ENCODE measurements at places on chromosomes 4 and X.

GRCh38 chrX:108537005-108537404 is 97.4 kb downstream of the COL4A5 start:
- DNase-seq = no peak

DNA sequence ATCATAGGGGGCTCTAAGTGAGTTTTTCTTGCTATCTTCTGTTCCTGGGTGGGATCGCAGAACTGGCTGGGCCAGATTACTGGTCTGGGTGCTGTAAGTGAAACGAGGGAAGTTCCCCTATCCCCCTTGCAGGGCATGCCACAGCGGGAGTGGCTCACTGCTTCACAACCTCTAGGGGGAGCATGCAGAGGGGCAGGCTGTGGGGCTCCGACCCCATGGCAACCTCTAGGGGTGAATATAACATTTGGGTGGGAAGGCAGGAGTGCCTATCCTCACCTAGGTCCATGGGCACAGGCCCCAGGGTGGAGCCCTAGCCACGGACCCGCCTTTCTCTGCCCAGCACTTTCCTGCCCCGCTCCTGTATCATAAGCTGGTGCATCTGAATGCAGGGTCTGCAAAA is 1.7 kb upstream of the RRAGB start:
- no peak for DNase-seq

DNA sequence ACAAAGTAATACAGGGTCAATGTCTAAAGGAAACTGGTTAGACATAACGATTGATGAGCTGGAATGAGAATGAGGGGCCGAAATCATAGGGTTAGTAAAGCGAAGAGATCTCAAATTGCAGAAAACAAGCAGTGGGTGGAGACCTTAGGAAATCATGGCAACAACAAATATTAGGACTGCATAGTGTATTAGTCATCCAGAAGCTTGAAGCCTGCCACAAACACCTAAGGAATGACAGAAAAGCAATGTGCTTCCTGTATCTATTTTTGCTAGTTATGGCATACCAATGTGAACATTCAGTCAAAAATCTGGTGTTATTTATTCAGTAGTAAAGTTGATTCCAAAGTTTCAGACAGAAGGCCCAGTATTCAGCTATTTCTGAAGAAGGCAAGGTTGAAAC is 410.9 kb upstream of the CT83 start:
- DNase-seq = no peak

GRCh38 chr4:1778642-1779392 is 14.3 kb upstream of the FGFR3 start:
- no peak for DNase-seq

DNA sequence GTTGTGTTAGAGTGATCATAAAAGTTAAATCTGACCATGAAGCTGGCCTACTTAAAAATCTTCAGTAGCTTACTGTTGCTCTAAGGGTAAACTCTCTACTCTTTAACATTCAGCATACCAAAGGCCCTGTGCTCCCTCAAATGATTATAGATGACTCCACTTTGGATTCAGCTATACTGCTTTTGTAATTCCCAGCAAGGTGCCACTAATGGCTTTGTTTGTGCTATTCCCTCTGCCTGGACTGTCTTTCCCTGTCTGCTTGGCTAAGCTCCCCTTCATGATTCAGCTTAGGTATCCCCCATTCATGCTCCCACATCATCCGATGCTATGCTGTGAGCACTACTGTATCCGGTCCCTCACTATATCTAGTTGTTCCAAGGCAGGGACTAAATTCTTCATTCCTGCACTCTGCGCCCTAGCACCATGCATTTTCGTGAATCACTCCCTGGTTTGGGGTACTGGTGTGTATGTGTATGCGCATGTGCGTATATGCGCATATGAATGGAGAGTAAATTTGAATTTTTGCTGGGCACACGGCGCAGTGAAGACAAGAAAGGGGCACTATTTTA is 453 bp upstream of the PBDC1 start:
- no peak for DNase-seq

GRCh38 chrX:118459494-118459893 is 36.1 kb upstream of the DOCK11 start:
- DNase-seq = no peak

DNA sequence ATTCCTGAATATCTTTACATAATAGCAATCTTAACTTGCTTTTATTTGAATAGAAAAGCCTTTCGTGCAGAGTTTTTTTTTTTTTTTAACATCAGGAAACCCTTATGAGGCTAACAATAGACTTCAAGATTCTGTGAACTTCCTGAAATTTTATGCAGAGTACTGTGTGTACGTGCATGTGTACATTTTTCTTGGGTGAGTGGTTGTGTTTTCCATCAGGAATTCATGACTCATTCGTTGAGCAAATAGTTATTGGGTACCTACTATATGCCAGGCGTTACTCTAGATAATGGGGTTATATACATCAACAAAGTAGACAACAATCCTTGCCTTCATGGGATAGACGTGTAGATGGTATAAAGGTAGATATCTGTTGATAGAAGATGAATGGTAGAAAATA is 59.1 kb downstream of the MRPL1 start:
- no peak for DNase-seq

DNA sequence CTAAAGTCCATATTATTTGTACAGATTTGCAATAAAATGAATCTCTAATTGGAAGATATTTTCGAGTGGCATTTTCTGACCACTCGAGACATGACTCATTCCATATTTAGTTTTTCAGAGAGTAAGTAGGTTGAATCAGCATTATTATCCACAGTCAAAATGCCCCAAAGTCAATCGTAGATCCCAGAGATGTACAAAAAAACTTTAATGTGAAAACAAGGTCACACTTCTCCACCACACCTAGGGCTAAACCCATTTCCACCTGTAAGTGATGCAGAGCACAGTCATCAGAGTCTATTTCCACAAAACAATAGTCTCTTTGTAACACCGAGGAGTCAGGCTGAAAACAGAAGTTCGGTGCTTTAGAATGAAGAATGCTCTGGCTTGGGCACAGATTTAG is 117.1 kb upstream of the TENM3 start:
- DNase-seq = no peak

GRCh38 chrX:111003118-111003517 is 92.9 kb upstream of the PAK3 start:
- DNase-seq = no peak

- no peak for DNase-seq
Observed at GRCh38 chr4:33996075-33996718, 2248.1 kb downstream of the ARAP2 start.

DNA sequence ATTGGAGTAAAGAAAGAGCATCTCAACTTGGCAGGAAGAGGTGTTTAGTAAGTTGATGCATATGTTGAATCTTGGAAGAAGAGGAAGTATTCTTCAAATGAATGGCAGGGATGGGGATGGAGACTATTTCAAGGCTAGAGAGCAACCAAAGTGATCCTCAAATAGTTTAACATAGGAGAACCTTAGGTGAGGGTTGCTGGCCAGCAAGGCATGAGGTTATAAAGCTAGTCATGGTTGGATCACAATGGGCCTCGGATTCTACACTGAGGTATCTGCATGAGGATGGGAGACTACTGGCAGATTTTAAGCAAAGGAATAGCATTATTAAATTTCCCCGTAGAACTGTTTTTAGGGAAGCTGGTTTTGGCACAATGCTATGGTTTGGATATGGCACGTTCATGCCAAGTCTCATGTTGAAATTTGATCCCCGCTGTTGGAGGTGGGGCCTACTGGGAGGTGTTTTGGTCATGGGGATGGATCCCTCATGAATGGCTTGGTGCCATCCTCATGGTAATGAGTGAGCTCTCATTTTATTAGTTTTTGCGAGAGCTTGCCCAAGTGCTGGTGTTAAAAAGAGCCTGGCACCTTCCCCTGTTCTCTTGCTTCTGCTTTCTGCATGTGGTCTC is 41.9 kb upstream of the ETNPPL start:
- no peak for DNase-seq
